ENCODE measurements at places on chromosomes 4 and X. TPM values are rescaled to one million over a fixed set of nuclear protein-coding genes. Genes with fewer than 3 reads are reported as not detected.

Gene PNMA6F
- not detected for polyA plus RNA-seq

Gene AKAP14
- not detected for polyA plus RNA-seq

Gene RRH
- 0.28 TPM for polyA plus RNA-seq

DNA sequence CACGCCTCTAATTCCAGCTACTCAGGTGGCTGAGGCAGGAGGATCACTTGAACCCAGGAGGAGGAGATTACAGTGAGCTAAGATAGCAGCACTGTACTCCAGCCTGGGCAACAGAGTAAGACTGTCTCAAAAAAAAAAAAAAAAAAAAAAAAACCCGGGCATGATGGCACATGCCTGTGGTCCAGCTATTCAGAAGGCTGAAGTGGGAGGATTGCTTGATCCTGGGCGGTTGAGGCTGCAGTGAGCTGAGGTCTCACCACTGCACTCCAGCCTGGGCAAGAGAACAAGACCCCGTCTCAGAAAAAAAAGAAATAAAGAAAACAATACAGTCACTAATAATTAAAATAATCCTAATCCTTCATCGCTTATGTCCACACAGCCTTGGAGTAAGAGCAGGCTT lies 68.1 kb downstream of the APBB2 start:
- DNase-seq: no peak

DNA sequence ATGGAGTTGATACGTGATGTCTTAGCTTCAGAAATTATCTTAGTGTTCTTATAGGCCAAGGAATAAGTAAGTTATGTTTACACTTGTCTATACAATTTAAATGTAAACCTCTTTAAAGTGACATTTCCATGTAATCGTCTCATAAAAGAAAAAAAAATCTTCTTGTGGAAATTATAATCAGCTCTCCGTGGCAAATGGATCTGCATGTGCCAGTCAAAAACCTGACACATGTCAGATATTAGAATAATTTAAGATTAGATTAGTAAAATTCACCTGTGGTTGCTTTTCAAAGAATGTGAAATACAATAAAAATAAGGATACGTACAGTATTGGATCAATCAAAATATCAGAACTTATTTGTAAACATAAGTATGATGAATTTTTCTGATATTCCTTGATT lies 263.9 kb downstream of the ADAMTS3 start:
- DNase-seq: no peak

Measured in B cell (primary cell).